ENCODE measurements at places on chromosomes 5 and 9. TPM values are rescaled to one million over a fixed set of nuclear protein-coding genes. Genes with fewer than 3 reads are reported as not detected.

Gene ZFP2
- total RNA-seq: 0.22 TPM

Gene SLC34A3
- not detected for total RNA-seq

Gene PHF24
- total RNA-seq: not detected

Gene INSL4
- total RNA-seq: not detected

Data from thoracic aorta endothelial cell (primary cell).